ENCODE measurements at places on chromosomes 5 and 9. TPM values are rescaled to one million over a fixed set of nuclear protein-coding genes. Genes with fewer than 3 reads are reported as not detected.

Gene DMGDH
- total RNA-seq: not detected

Gene SLCO6A1
- total RNA-seq: 0.14 TPM

Gene PCDHB6
- 0.14 TPM for total RNA-seq

Gene TOR4A
- 44.0 TPM for total RNA-seq

Gene NOL8
- 21.1 TPM for total RNA-seq

Gene SLC22A5
- total RNA-seq: 6.2 TPM

Gene CDX1
- not detected for total RNA-seq

Gene MLANA
- total RNA-seq: not detected

Gene BTNL3
- not detected for total RNA-seq

Gene PCDHA7
- total RNA-seq: not detected

Gene SPAAR
- 0.21 TPM for total RNA-seq

Gene RNF224
- 0.35 TPM for total RNA-seq

Gene CCL21
- total RNA-seq: not detected

Gene ASPN
- total RNA-seq: not detected

Gene PDE8B
- total RNA-seq: not detected

Gene ESM1
- 0.56 TPM for total RNA-seq

Gene CDKN2AIPNL
- 41.7 TPM for total RNA-seq

Gene C5orf24
- total RNA-seq: 18.2 TPM

Gene PNPLA7
- total RNA-seq: 0.28 TPM

Gene SLC1A3
- 2.7 TPM for total RNA-seq

Gene STPG3
- not detected for total RNA-seq

Gene AFAP1L1
- 14.5 TPM for total RNA-seq

Gene LVRN
- 0.49 TPM for total RNA-seq

Gene QRFP
- not detected for total RNA-seq

Gene FAT2
- 180 TPM for total RNA-seq

Gene COL5A1
- total RNA-seq: 16.2 TPM
